ENCODE measurements at places on chromosomes 5 and 9.
A peak's percentile ranks its signal among the peaks of the same experiment; 100 is the strongest.

DNA sequence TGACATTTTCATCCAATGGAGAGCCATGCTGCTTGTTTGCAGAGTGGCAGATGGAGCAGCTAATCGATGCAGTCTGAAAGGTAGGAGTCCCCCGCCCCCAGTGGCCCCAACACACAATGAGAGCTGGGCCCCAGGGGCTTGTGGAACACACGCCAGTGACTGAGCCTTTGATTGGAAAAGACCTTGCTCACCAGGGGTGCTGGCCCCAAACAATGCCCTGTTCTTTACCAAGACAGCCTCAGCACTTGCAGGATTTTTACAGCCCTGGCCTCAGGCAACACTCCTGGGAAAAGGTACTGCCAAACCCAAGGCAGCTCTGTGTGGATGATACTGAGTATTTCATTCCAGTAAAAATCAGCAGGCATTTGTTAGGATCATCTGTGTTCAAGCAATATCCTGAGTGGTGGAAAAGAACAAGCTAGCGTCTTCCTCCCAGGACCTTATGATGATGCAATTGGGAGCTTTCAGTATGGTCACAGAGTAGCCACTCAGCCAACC, 276.8 kb upstream of the CLINT1 start:
- no peak overlapping the region for H3K27ac ChIP-seq
- H3K4me1 ChIP-seq = no peaks in the 10 kb centered on the region
- no peak for DNase-seq
- no peak overlapping the region for H3K4me3 ChIP-seq

- H3K4me1 ChIP-seq = no peaks in the 10 kb centered on the region
- no peak for DNase-seq
- H3K36me3 ChIP-seq = peaks cover 88% of the 10 kb centered on the region
- H3K4me3 ChIP-seq = no peak overlapping the region
- H3K27ac ChIP-seq = no peak overlapping the region
These were observed 23.3 kb downstream of the LRSAM1 start for GRCh38 chr9:127474592-127474991.

GRCh38 chr9:107980984-107981383, 491.4 kb upstream of the KLF4 start:
- H3K4me1 ChIP-seq = no peaks in the 10 kb centered on the region
- H3K4me3 ChIP-seq = no peak overlapping the region
- H3K27me3 ChIP-seq = no peaks in the 10 kb centered on the region

DNA sequence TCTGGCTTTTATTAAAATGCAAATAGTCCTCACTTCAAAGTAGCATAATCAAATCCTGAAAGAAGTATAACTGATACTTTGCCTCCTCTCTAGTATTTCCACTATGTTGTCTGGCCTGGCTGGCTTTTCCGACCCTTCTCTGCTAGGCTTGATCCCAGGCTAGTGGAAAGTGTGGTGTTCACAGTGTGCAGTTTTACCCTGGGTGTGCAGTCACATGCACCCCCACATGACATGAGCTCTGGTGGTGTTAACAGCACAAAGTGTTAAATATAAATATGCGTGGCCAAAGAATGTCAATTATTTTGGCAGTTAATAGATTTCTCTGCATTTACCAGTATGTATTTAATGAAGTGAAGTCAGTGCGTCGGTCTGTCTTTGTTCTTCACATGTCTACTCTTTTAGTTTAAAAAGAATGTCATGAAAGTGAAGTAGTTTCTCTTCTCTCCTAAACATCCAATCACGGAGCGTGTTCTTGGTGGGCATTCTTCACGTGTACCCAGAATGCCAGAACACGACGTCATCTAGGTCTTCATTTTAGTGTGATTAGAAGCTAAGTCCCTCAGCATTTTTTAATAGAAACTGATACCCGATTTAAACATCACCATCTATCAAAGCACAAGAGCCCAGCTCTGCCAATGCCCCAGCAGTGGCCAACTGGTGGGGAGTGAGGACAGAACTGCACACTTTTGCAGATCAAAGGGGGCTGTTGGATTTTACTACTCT, 286.4 kb downstream of the FANCC start:
- H3K36me3 ChIP-seq = peaks cover 12% of the 10 kb centered on the region
- no peak for DNase-seq
- H3K4me3 ChIP-seq = no peak overlapping the region
- peak overlapping the region; percentile 78 for H3K27ac ChIP-seq
- H3K27me3 ChIP-seq = no peaks in the 10 kb centered on the region
- H3K4me1 ChIP-seq = peaks cover 99% of the 10 kb centered on the region

All from esophagus muscularis mucosa (tissue), 4 donors.